ENCODE measurements at places on chromosomes 16 and 17.
A peak's percentile ranks its signal among the peaks of the same experiment; 100 is the strongest.

DNA sequence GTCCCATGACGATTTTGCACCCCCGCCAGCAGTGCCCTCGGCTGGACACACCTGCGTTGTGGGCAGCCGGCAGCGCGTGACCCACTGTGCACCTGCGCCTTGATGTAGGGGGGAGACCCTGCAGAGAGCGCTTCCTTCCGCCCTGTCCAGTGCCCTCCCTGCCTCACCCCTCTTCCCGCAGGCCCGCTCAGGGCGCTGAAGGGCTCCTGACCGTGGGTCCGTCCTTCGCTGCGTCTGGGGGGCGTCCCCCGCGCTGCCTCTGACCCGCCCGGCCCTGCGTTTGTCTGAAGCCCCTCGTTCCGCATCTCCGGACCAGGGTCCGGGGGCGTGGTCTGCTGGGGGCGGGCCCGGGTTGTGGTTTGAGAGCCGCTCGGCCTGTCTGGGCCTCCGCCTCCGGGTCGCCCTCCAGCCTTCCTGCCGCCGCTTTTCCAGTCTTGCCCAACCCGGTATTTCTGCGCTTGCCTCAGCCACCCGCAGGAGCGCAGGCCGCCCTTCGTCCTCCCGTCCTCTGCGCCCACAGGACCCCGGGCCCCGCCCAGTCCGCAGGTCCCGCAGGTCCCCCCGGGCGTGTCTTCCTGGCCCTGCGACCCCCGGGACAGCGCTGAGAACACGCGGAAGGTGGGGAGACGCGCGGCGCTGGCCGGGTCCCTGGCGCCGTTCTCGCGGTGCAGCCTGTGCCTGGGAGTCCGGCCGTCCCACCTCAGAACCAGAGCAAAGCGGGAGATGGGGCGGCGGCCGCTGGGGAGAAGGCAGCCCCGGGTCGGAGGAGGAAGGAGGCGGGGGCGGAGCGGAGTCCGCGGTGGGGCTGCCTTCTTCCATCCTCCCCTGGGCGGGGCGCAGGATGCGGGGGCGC, 4.0 kb upstream of the IL17C start:
- no peak for DNase-seq

DNA sequence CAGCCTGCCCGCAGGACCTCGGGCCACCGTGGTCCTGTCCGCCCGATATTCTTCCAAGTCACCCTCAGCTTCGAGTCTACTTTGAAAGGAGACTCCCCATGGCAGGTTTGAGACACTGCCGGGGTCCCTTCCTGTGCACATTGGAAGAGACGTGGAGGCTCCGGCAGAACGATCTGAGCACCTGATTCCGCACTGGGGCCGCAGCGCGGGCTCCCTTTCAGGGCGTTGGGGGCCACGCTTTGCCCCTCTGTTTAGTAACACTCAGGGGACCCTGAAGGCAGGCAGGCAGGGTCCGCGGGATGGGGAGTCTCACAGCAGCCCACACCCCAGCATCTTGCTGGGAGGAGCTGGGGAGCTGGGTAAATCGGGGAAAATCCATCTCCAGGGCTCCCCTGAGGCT, 30.6 kb downstream of the SOX8 start:
- DNase-seq: no peak

DNA sequence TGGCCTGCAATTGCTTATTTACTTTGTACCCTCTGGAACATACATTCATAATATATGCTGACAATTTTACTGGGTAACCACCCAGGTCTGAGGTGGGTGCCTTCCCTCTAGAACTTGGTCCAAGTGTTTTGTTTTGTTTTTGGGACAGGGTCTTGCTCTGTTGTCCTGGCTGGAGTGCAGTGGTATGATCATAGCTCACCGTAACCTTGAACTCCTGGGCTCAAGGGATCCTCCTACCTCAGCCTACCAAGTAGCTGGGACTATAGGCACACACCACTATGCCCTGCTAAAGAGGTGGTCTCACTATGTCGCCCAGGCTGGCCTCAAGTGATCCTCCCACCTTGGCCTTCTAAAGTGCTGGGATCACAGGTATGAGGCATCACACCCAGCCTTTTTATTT, 11.2 kb upstream of the CTCF start:
- no peak for DNase-seq

GRCh38 chr16:67257486-67258160, 8.8 kb downstream of the SLC9A5 start:
- DNase-seq: no peak

DNA sequence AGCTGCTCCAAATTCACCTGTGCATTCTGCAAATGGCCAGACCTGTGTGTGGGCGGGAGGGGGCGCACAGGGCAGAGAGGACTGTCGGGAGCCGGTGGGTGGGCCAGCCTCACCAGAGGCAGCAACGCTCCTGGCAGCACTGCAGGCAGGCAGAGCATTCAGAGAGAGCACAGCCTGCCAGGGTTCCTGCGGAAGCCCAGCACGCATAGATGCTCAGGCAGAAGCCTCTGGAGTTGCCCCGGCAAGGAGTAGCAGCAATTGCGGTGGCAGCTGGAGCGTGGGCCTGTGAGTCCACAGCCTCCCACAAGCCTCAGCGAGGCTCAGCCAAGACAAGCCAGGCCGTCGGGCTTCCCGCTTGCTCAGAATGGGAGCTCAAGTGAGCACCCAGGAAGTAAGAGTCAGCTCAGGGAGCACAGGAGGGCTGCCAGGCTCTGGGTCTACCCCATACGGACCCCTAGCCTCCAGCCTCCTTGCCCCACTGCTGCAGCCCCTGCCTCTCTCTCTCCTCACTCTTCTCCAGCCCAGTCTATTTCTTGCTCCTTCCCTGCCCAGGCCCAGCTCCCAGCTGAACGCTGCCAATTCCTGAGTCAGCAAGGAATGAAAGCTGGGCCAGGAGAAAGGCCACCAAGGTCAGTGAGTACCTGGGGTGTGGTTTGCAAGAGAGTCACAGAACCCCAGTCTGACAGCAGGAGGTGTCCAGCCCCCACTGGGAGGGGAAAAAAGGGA, 9.6 kb downstream of the EMC6 start:
- DNase-seq: no peak

- no peak for DNase-seq
Measured at GRCh38 chr17:17232303-17232621, 4.7 kb downstream of the FLCN start.

GRCh38 chr16:47779201-47780016, 318.3 kb downstream of the PHKB start:
- DNase-seq: peak; percentile 10

- DNase-seq: no peak
Measured at GRCh38 chr17:42282478-42283080, 5.7 kb upstream of the STAT5A start.

GRCh38 chr16:88349903-88350900, 32.6 kb upstream of the ZNF469 start:
- no peak for DNase-seq
